Stimulated activated CD4-positive, alpha-beta T cell treated with anti-CD3 and anti-CD28 coated beads, Interleukin-15, amount 100 ng/mL, for 24 hours (primary cell): ENCODE measurements at places on chromosomes 5 and 9.

DNA sequence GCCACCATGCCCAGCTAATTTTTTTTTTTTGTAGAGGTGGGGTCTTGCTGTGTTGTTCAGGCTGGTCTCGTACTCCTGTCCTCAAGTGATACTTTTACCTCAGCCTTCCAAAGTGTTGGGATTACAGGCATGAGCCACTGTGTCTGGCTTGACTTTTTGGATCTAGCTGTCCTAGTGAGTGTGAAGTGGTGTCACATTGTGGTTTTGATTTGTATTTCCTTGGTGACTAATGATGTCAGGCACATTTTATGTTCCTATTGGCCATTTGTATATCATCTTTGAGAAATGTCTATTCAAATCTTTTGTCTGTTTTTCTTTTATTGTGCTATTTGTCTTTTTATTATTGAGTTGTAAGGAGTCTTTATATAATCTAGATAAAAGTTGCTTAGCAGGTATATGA is 53.5 kb upstream of the MCCC2 start:
- no peak for DNase-seq

DNA sequence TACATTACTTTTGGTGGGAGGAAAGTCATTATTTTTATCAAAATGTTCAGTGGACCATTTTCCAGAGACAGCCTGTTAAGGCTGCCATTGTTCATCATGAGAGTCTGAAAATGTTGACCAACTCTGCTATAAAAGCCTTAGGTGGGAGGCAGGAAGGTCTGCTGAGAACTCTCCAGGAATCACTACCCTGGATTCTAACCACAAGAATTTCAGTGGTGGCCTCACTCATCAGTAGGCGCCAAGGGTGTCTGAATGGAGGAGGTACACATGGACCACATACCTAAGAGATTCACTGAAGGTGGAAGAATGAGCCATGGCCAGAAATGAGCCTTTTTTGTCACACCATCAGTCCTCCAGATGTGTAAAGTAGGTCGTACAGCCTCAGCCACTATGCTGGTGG is 21.0 kb upstream of the TLX3 start:
- no peak for DNase-seq

GRCh38 chr9:37331871-37332270 is 90.6 kb upstream of the GRHPR start:
- DNase-seq = no peak

DNA sequence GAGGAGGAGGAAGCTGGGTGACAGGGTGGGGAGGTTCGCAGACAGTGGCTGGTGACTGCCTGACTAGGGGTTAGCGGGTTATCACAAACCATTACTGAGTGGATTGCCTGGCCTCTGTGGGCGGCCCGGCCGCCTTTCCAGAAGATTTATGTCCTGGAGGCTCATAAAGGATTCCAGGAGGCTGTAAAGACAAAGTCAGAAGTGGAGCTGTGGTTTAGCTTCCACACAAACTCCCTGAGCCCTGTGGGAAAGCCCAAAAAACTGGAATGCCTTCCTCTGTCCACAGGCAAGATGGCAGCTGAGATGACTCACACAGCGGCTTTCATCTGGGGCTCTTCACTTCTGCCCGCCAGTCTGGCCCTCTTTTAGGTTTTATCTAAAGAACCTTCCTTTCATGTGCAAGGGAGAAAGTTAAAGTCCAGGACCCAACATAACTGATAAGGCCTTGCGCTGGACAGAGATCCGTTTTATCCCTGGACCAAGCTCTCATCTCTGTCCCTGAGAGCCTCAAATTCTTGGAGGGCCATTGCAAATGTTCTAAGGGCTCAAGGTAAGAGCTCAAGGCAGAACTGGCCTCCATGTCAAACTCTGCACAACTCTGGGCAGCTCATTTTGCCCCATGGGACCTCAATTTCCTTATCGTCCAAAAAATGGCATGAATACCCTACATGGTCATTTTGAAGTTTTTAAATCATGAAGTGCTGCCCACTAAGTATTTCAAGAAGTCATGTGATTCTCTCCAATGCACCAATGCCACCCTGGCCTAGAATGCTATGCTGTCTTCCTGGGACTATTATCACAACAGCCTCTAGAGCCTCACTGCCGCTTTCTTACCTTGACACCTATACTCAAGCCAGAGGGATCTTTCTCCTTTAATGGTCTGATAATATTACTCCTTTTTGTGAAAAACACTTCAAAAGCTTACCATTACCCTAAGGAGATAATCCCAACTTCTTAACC is 249.4 kb upstream of the TRIM32 start:
- DNase-seq = no peak

DNA sequence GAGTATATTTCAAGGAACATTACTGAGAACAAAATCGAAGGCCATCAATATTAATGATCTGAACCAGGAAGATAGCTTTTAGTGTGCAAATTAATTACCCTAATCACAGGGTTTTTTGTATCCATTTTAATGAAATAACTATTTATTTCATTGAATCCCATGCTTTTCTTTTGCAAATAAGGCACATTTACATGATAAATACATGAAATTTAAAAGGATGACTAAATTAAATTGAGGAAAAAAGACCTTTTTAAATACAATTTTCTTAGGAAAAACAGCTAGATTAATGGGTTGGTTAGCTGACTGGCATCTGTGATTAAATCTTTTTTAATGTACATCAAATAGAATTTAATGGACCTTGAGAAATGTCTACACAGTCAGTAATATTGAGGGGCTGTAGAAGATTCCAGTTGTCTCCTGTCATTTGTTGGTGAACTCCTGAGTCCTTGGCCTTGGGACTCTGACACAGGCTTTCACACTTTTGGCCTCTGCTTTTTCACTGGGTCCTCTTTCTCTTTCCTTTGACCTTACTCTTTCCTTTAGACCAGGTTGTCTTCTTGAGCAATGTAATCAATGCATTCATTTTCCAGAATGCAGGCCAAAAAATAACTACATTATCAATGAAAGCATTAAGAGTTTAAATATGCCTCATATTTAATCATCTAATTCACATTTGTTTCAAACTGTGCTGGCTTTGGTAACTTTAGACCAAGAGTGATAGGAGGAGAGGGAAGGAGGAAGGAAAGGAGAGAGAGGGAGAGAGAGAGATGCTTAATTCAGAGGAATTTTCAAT is 511.5 kb downstream of the ZNF608 start:
- no peak for DNase-seq

DNA sequence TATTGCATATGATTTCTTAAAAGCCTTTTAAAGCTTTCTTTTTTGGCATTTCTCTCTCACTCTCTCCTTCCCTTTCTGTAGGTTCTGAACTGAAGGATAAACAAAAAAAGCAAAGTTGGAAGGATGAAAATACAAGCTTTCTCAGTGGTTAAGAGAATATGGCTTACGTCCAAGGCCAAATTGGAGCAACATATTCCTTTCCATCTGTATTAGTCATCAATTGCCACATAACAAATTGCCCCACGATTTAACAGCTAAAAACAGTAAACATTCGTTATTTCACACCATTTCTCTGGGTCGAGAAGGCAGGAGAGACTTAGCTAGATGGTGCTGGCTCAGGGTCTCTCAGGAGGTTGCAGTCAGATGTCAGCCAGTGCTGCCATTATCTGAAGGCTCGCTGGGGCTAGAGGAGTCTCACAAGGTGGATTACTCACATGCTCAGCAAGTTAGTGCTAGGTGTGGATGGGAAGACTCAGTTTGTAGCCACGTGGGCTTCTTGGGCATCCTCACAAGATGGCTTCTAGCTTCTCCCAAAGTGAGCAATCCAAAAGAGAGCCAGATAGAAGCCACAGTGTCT is 2.0 kb upstream of the ROR2 start:
- no peak for DNase-seq

DNA sequence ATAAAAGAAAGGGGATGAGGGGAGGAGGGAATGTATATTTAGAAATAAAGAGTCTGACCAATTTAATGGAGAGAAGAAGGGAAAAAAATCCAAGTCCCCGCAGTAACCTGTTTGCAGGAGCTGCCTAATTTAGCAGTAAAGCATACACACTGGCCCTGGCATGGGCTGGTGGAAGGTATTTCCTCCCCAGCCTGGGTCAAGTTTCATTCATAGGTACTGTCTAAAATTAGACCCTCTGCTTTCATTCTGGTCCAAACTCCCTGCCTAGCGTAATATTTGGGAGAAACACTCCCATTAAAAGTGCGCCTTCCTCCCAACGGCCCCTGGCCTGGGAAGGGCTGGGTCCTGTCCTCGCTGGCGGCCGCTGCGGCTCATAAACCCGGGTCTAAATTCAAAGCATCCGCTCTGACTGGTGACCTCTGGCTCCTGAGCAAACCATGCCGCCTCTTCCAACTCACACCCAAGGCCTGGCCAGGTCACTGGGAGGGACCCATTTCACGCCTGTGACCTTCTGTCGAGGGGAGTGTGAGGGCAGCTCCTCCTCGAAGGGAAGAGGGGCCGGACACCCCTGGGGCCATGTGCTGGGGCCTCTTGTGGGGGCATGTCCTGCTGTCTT is 123.2 kb downstream of the FGF18 start:
- no peak for DNase-seq
